Kidney (tissue), 22 donors: ENCODE measurements at places on chromosomes 1 and 21.

DNA sequence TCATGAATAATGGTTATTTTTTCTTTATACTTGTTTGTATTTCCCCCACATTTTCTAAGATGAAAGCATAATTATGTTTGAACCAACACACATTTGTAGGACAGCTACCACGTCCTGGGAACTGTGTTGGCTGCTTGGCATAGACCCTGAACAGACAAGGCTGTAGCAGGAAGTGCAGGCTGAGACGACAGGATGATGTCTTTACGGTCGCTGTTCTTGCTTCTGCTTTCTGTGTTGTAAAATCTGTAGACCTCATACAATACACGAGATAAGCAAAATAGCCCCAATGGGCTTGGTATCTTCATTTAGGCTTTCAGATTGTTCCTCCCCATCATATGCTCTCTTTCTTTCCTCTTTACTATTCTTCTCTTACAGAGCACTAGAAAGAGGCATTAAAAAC is 23.3 kb upstream of the OTUD3 start:
- H3K4me3 ChIP-seq, result no peak overlapping the region
- H3K4me1 ChIP-seq, result no peaks in the 10 kb centered on the region
- H3K27me3 ChIP-seq, result no peaks in the 10 kb centered on the region
- no peaks in the 10 kb centered on the region for H3K36me3 ChIP-seq
- no peak overlapping the region for H3K27ac ChIP-seq

- H3K4me3 ChIP-seq, result no peak overlapping the region
- H3K27me3 ChIP-seq, result no peaks in the 10 kb centered on the region
- H3K36me3 ChIP-seq, result no peaks in the 10 kb centered on the region
- no peaks in the 10 kb centered on the region for H3K4me1 ChIP-seq
- no peak overlapping the region for H3K27ac ChIP-seq
These were observed 64.8 kb upstream of the ADARB1 start for GRCh38 chr21:45009616-45010015.

- no peak overlapping the region for H3K4me3 ChIP-seq
- H3K27ac ChIP-seq, result no peak overlapping the region
- no peak for DNase-seq
- H3K36me3 ChIP-seq, result no peaks in the 10 kb centered on the region
- H3K4me1 ChIP-seq, result peaks cover 12% of the 10 kb centered on the region
These were observed 9.8 kb downstream of the C1orf74 start for GRCh38 chr1:209774592-209774991.

DNA sequence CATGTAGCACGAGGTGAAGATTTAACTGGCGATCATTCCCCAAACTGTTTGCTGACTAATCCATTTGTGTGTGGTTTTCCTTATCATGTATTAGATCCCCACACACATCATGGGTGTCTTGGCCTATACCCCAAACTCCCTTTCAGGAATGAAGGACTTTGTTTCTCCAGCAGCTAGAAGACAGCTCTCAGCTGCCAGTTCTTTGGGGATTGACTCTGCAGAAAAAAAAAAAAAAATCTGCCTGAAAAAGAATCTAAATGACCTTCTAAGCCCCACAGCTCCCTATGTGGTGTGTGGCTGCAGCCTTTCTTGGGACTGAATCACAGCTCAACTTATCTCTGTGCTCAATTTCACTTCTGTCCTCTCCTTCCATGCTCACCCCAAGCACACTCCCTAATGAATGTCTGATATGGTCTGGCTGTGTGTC is 256.3 kb upstream of the DUSP10 start:
- H3K36me3 ChIP-seq, result no peaks in the 10 kb centered on the region
- DNase-seq, result no peak
- H3K4me1 ChIP-seq, result no peaks in the 10 kb centered on the region
- no peak overlapping the region for H3K4me3 ChIP-seq
- no peak overlapping the region for H3K27ac ChIP-seq
- H3K27me3 ChIP-seq, result no peaks in the 10 kb centered on the region

DNA sequence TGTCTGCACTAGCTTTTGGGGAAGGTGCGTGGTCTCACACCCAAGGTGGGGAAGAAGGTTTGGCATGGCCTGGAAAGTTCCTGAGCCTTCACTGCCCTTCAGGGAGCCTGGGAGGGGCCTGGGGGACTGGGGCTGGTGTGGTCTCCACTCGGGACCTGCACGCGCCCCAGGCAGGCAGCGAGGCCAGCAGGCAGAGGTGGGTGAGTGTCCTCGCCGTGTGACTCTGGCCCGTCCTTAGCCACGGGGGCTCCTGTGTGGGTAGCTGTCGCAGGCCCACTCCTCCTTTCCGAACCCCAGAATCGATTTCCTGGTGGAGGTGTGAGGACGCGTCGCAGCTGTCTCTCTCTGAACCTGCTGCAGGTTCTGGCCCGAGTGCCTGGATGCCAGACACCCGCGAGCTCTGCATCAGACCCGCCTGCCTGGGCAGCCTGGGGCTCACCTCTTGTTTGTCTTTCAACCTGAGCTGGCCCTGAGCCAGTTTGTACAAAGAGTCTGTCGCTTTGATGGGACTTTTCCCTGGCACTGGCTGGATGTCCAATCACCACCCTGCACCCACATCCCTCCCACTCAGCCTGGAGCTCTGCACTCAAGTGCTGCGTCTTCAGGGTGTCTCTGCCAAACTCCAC is 36.0 kb upstream of the SLC19A1 start:
- DNase-seq, result no peak
- no peaks in the 10 kb centered on the region for H3K4me1 ChIP-seq
- no peaks in the 10 kb centered on the region for H3K27me3 ChIP-seq
- no peak overlapping the region for H3K4me3 ChIP-seq
- H3K27ac ChIP-seq, result no peak overlapping the region

DNA sequence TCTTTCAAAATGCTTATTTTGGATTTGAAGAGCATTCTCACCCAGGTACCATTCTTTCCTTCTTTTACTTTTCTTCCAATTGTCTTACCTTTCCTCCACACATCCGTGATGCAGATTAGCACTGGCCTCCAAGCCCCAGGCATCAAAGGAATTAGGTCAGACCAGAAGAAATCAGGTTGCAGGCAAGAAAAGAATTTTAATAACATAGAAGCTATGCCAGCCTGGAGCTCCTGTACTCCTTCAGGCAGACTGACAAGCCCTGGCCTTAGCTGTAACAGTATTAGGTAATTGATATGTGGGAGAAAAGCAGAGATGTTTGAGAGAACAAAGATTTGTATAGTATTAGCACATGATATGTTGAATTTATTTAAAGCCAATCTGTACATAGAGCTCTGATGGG is 390.4 kb upstream of the ADGRL2 start:
- no peak overlapping the region for H3K4me3 ChIP-seq
- H3K27me3 ChIP-seq, result no peaks in the 10 kb centered on the region
- DNase-seq, result no peak

- no peak for DNase-seq
- no peaks in the 10 kb centered on the region for H3K27me3 ChIP-seq
- no peak overlapping the region for H3K4me3 ChIP-seq
These were observed 42.8 kb downstream of the CAPN9 start for GRCh38 chr1:230790026-230790425.

DNA sequence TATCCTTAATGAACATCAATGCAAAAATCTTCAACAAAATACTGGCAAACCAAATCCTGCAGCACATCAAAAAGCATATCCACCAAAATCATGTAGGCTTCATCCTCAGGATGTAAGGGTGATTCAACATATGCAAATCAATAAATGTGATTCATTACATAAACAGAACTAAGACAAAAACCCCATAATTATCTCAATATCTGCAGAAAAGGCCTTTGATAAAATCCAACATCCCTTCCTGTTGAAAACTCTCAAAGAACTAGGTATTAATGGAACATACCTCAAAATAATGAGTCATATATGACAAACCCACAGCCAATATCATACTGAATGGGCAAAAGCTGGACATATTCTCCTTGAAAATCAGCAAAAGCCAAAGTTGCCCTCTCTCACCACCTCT is 54.6 kb upstream of the DEPDC1 start:
- H3K27me3 ChIP-seq, result no peaks in the 10 kb centered on the region
- no peak for DNase-seq
- H3K36me3 ChIP-seq, result no peaks in the 10 kb centered on the region
- H3K4me1 ChIP-seq, result no peaks in the 10 kb centered on the region
- no peak overlapping the region for H3K4me3 ChIP-seq

GRCh38 chr21:34830386-34831170 is 161.8 kb downstream of the CLIC6 start:
- no peaks in the 10 kb centered on the region for H3K36me3 ChIP-seq
- no peak overlapping the region for H3K27ac ChIP-seq
- H3K27me3 ChIP-seq, result no peaks in the 10 kb centered on the region
- H3K4me1 ChIP-seq, result no peaks in the 10 kb centered on the region
- no peak for DNase-seq

GRCh38 chr1:97726386-97726785 is 194.4 kb downstream of the DPYD start:
- no peak for DNase-seq
- no peak overlapping the region for H3K4me3 ChIP-seq
- H3K36me3 ChIP-seq, result no peaks in the 10 kb centered on the region
- H3K4me1 ChIP-seq, result no peaks in the 10 kb centered on the region
- H3K27ac ChIP-seq, result no peak overlapping the region
